ENCODE measurements at places on chromosomes 11 and 22.

GRCh38 chr22:48692734-48693376 is 1134.8 kb downstream of the BRD1 start:
- DNase-seq = no peak

DNA sequence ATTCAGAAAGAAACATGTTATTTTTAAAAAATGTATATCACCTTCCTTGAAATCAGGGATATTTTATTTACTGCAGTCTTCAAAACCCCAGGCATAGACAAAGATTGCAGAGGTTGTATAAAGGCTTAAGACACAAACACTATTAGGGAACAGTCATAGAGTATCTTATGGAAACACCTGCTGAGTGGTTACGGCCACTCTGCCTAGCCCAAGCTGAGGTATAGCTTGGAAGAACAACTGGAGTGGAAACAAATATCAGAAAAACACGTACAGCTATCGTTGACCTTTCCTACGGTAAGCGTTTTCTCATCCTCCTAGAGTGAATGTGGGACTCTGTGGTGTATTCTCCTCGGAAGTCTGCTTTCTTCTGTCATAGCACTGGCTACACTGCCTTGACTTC is 30.4 kb upstream of the LYVE1 start:
- DNase-seq = no peak

GRCh38 chr11:15836795-15837194 is 519.6 kb downstream of the SOX6 start:
- no peak for DNase-seq

GRCh38 chr11:106625566-106625965 is 392.7 kb downstream of the GUCY1A2 start:
- no peak for DNase-seq

- no peak for DNase-seq
Measured at GRCh38 chr11:2164081-2164480, 3.1 kb upstream of the INS start.

DNA sequence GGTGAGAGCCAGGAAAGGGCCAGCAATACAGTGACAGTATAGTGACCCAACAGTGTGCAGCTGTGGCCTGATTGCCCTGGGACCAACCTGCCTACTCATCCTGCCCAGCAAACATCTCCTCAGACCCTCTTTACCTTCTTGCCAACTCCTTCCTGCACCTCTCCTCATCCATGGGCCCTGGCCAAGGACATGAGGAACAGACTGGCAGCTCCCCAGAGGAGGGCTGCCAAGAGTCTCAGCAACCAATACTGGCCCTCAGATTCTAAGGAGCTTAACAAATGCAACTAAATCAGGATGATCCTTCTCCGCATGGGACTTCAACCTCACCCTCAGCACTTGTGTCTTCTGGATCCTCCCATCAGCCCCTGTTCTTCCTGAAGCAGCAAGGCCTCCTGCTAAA is 77.0 kb downstream of the RPL27A start:
- DNase-seq = no peak

DNA sequence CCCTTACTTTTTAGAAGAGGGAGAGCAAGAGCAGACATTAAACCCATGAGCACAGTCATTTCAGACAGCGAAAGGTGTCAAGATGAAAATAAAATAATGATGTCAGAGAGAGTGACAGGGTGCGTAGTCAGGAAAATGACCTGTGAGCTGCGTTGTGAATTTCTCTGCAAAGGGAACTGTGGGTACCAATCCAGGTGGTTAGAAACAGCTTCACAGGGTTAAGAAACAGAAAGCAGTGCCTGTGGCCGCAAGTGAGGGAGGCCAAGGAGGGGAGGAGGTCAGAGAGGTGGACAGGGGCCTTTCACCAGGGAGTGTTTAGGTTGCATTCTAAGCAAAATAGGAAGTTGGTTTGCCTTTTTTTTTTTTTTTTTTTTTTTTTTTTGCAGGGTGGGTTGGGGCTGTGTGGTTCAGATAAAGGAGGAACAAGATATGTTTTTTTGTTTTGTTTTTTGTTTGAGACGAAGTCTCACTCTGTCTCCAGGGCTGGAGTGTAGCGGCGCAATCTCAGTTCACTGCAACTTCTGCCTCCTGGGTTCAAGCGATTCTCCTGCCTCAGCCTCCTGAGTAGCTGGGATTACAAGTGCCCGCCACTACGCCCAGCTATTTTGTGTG is 7.9 kb downstream of the TIGD3 start:
- DNase-seq = no peak

DNA sequence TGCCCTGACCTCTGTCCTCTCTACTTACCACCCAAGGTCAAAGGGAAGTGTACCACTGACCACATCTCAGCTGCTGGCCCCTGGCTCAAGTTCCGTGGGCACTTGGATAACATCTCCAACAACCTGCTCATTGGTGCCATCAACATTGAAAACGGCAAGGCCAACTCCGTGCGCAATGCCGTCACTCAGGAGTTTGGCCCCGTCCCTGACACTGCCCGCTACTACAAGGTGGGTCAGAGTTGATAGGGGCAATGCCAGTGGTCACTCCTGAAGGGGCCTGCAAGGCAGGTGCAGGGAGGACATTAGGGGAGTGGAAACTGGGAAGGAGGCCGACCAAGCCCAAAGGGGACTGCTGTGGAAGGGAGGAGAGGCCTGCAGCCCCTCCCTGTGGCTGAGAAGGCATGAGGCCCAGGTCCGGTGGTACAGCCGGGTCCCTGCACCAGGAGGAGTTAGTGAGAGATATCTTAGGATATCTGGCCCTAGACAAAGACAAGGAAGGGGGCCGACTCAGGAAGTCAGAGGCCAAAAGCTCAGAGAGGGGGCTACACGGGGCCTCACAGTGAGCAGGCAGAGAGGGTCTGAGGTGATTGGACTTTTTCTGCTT is 17.9 kb downstream of the POLR3H start:
- DNase-seq = no peak

DNA sequence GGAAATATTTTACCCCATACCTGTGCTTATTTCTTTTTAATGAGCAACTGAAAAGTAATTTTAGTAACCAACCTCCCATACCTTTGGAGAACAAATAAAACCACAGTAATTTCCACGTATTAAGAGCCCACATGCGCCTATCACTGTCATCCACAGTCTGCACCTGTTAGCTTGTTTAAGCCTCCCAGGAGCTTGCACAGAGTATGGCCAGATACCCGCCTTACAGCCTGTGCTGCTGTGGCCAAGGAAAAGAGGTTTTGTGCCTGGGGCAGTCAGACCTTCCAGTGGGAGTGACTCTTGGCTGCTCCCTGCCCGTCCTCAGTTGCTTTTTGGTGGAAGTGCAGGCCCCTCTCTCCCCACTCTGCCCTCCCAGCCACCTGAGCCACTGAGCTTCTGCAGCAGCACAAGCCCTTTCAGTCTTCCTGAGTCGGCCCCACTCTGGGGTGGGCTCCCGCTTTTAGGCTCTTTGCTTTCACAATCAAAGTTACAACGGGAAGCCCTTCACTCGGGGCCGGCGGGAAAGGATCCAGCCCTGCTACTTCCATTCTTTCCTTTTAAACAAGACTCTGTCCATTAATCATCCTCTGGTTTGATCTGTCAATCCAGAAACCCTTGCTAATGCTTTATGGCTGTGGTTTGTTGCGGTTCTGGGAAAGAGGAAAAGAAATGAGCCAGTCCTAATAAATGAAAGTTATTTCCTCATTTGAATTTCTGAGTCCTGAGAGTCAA is 308.8 kb downstream of the TBC1D22A start:
- DNase-seq = no peak

GRCh38 chr22:43008921-43009320 is 6.0 kb downstream of the PACSIN2 start:
- DNase-seq = no peak

- no peak for DNase-seq
Measured at GRCh38 chr11:27812341-27812740, 112.1 kb upstream of the BDNF start.

DNA sequence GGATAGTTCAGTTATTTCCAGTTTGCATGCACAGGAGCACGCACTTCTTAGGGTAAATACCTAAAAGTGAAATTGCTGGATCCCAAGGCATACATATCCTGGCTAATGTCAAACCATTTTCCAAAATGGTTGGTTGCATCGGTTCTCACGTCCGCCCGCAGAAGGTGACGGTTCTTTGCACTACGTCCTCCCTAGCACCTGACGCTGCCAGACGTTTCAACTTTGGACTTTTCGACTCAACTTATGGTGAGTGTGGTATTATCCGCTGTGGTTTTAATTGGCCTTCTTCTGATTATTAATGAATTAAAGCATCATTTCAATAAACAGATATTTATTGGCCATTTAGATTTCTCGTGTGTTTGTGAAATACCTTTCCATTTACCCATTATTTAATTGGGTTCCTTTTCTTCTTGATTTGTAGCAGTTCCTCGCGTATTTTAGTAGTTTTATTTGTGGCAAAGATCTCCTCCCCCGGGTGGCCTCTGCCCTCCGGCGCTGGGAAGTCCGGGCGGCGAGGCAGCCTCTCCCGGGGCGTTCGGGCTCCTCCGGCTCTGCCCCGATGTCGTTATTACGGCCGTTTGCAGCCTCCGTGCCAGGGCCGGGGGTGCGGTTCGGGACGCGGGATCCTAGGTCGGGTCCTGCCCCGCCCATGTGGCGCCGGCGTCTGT is at the start of gene JHY:
JHY (plus strand) TSS at position 571 of the 668 bp plus-strand sequence. CDS start 3,091 bp downstream, outside the sequence.
- no peak for DNase-seq

- no peak for DNase-seq
Measured at GRCh38 chr11:116691771-116692177, 81.0 kb downstream of the BUD13 start.

DNA sequence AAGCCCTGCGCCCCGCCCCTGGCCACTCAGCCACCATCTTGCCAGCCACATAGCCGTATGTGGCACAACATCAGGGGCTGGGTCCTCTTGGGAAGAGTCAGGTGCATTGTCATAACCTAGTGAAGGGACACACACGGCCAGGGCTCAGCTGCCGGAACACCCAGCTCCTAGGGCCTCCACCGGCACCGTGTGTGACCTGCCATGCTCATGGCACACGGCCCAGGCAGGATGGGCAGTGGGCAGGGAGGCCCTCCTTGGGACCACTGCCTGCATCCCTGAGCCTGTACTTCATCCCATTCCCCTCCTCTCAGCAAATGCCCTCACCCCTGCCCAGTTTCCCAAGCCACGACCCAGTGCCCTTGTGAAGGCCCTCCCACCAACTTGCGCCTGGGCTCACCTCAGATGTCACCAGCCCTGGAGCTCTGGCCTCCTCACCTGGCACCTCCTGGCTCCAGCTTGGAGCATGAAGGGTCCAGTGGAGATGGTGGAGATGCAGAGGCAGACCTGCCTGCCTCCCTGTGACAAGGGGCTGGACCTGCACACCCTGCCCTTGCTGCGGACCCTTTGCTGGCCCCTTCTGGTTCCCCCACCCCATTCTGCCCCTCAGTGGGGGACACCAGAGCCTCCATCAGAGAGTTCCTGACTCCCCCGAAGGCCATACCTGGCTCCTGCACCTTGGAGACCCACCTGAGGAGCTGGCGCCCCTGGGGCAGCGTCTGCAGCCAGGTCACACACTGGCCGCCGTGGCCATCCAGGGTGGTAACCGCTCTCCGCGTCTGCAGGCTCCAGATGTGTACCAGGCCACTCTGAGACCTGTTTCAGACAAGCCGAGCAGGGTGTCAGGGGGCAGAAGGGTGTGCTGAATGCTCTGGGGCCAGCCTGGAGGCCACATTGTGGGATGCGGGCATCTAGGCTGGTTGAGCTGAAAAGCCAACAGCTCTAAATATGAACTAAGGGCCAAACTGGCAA is 34.5 kb downstream of the GNB1L start:
- no peak for DNase-seq

DNA sequence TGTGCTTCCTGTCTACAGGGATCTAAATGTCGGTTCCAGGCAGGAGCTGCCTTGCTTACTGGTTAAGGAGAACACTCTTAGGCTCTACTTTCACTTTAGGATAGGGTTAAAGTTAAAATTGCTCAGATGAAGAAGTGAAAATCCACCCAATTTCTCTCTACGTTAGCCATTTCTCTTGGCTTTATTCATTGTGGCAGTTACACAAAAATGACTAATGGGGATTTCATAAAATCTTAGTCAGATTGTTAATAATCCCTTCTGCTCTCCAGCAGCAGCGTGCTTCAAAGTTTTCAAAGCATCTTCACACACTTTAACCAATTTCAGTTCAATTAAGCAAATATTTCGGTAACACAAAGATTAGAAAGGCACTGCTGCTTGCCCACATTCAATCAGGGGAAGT is 58.4 kb upstream of the RCN1 start:
- DNase-seq = no peak

DNA sequence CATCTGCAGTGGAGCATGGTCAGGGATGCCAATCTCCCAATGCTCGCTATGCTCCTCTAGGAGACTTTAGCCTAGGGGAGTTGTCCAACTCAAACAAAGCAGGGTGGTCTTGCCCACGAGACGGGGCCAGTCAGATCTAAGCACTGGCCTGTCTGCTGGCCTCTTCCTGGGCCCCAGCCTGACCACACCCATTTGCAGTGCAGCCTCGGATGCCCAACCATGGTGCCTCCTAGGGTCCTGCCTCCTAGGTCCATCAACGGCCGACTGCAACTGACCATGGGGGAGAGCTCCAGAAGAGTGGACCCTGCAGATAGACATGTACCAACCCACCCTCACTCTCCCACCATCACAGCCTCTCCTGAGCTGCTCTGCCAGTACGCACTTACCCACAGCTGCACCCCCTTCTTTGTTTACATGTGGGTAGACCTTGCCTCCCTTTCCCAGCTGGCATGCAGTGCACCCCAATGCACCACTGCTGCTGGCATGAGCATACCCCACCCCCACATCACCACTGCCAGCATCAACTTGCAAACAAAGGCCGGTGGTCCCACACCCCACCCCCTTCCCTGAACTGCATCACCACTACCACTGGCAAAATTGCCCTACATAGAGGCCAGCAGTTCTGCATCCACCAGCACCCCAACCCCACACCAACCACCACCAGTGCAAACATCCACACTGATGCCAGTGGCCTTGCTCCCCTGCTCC is 27.6 kb upstream of the ARL14EP start:
- no peak for DNase-seq

- no peak for DNase-seq
Measured at GRCh38 chr11:79185351-79185750, 255.5 kb downstream of the TENM4 start.

GRCh38 chr22:50209893-50210292 is 9.1 kb downstream of the SELENOO start:
- DNase-seq = no peak

DNA sequence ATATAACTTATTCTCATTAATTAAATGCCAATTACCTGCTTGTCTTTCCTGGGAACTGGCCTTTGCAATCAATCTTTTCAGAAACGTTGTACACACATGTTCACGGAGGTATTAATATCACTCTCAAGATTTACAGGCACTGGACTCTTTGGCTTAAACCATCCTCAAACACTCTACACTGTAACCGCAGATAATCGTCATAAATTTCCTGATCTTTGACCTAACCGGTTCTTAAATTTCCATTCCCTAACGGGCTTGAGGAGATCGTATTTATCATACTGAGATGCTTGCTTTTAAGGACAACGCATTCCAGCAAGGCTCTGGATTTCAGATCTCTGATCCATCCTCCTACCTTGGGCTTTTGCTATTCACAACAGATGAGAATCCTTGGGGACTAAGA is 72.8 kb downstream of the ARL14EP start:
- DNase-seq = no peak
